ENCODE measurements at places on chromosomes 2 and 18.

DNA sequence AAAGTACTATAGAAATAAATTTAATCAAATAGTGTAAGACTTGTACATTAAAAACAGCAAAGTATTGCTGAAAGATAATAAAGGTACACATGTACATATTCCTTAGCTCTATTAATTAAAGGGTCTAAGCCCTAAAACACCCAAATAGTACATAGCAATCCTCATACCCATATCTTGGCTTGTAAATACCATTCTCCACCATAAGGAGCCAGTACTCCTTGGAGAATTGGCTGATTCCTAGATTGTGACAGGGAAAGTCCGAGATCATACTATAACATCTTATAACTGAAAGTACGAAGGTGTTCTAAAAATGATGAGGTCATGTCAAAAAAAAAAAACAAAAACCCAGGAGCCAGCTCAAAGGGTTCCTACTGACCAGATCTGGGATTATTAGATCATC, 614.6 kb downstream of the SUCLG1 start:
- no peak for DNase-seq

GRCh38 chr2:158038901-158039300, 62.8 kb upstream of the UPP2 start:
- DNase-seq, result no peak

DNA sequence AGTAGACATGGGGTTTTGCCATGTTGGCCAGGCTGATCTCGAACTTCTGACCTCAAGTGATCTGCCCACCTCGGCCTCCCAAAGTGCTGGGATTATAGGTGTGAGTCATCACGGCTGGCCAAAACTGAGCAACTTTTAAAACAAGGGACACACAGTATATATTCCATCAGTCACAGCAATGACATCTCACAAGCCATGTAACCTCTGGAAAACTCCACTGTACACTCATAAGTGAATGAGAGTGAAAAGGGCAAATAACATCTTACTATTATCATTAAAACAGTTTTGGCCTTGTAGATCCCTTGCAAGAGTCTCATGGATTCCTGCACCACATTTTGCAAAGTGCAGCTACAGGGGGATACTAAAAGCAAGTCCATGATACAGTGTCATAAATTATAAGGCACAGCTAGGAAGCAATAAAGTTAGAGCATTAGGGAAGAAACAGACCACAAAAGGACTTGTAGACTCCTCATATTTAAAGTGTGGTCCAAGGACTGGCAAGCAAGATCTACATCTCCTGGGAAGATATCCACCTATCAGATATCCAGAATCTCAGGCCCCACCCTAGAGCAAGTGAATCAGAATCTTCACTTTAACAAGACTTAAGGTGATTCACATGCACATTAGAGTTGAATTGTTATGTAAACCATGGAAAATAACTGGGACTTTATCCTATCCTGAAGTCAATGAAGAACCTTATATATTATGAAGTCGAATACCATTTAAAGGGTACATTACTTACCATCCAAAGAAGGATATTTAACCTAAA, 5.7 kb downstream of the SMC6 start:
- no peak for DNase-seq

DNA sequence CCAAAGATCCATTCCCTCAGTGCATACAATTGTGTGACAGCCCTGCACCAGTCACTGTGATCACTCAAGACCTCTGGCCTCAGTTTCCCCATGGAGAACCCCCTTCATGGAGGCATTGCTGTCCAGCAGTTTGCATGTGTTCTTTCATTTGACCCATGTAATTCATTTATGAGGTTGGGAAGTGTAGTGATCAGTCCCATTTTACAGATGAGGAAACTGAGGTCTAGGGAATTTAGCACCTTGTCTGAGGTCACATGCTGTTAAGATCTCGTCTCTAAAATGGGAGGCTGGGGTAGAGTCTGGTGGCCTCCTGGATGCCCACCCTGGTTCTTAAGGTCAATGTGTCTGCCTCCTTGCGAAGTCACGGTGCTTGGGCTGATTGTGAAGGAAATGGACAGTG, 19.1 kb downstream of the LDLRAD4 start:
- DNase-seq, result no peak

DNA sequence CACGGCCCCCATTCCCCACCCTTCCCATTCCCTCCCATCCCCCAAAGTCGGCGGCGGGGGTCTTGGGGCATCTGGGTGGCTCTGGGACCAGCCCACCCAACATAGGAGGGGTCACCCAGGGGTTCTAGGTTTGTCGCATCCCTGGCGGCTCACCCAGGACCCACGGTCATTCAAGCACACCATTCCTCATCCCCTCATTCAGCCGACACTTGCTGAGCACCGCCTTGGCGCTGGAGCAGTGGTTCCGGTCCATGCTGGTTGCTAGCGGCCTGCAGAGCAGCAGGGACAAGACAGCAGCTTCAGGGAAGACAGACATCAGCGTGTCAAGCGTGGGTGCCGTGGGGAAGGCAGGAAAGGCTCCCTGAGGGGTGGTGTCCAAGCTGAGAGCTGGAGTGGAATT, 50.5 kb upstream of the OTOS start:
- no peak for DNase-seq

GRCh38 chr18:49619801-49620200, 57.9 kb downstream of the LIPG start:
- DNase-seq, result no peak

GRCh38 chr2:42872721-42873120, 80.3 kb upstream of the HAAO start:
- no peak for DNase-seq

DNA sequence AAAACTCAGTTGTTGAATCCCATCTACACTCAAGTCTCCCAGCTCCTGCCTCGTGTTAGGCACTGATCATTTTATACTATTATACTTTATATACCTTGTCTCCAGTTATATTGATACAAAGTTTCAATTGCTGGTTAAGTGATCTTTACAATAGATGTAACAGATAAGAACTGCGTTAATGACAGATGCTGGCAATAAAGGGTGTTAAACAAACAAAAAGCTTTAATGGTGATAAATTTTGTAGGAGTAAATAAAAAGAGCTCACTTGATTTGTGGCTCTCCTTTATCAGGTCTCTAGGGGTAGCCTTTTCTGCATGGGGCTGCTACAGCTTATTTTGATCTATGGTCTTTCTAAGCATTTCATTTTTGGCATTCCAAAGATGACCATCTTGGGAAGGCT, 106.9 kb upstream of the GAREM1 start:
- no peak for DNase-seq

GRCh38 chr2:191979221-191979730, 132.4 kb upstream of the CAVIN2 start:
- no peak for DNase-seq

GRCh38 chr18:80033181-80034067, 810 bp upstream of the RBFA start:
- no peak for DNase-seq

DNA sequence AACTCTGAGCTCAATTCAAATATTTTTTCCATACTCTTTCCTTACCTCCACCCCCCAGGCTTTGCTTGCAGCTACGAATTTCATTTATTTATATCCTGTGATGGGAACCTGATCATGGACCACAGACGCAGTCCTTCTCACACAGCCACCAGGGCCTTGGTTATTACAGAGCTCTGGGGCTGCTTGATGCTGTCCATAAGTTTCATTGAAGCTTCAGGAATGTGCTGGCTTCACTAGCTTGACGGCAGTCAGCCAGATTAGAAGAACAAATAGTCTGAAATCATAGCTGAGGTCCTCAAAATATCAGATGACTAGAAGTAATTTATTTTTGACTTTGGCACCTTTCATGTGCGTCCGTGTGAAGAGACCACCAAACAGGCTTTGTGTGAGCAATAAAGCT, 104.9 kb downstream of the VWA3B start:
- no peak for DNase-seq

DNA sequence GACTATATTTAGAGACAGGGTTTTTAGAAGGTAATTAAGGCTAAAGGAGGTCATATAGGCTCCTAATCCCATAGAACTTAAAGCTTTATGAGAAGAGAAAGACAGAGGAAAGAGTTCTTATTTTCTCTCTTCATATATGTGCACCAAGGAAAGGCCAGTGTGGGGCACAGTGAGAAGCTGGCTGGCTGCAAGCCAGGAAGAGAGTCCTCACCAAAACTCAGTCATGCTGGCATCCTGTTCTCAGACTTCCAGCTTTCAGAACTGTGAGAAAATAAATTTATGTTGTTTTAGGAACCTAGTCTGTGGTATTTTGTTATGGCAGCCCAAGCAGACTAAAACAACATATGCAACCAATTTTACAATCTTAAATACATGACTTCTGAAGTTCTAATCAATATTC, 31.5 kb upstream of the ATIC start:
- DNase-seq, result no peak

GRCh38 chr2:107281637-107282036, 395.7 kb upstream of the ST6GAL2 start:
- DNase-seq, result no peak

DNA sequence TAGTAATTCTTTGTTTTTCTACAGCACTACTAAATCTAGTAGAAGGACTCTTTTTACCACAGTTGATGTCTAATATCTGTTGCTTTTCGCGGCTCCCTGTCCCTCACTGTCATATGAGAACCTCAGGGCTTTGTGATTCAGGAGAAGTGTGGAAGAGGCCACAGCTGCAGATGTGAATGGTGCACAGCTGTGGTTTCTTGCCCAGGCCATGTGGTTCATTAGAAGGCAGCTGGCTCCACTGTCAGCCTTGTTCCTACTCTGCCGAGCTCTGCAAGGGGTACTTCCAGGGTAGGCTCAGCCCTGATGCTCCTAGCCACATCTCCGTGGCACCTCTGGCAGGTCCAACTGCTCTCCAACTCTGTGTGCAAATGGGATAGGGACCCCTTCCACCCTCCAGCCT, 83.9 kb downstream of the APOB start:
- DNase-seq, result no peak

GRCh38 chr18:62631173-62631572, 84.2 kb upstream of the PHLPP1 start:
- DNase-seq, result no peak

- peak; percentile 15 for DNase-seq
Observed at GRCh38 chr2:64711252-64711800, 57.6 kb upstream of the SERTAD2 start.

GRCh38 chr2:151775057-151775740, 40.9 kb upstream of the NEB start:
- no peak for DNase-seq

- DNase-seq, result no peak
Observed at GRCh38 chr2:85770369-85770768, 16.6 kb downstream of the ATOH8 start.

DNA sequence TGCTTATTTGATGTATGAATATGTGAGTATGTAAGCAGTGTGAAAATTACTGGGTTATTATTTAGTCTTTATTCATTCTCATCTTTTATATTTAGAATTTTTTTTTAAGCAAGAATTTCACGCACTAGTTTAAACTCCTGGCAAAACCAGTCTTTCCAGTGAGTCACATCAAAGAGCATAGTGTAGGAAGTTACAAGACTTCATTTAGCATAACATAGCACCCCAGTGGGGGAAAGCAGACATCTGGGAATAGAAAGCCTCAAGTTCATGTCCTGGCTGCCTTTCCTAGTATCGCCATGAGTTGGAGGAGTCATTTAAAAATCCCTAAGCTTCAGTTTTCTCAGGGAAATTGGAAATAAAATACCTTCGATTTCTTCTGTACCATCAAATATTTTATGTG, 408.3 kb downstream of the NUP35 start:
- no peak for DNase-seq

GRCh38 chr2:120402508-120402907, 56.6 kb downstream of the INHBB start:
- DNase-seq, result no peak

DNA sequence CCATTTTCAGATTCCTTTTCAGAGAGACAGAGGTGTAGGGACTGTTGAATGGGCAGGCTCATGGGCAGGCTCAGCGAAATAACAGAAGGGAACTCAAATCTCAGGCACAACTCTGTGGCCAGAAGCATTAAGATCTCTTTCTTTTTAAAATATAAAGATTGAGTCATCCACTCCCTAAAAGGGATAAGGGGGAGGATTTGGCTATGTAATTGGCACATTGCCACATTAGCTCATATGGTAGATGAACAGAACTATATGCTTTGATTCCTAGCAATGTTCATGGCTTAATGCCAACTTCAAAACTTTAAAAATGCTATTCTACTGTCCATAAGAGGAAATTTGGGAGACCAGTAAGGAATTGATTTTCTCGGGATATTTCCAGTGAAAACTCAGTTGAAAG, 53.8 kb upstream of the SLC5A7 start:
- DNase-seq, result no peak

GRCh38 chr18:48667276-48668254, 128.7 kb downstream of the CTIF start:
- no peak for DNase-seq

- no peak for DNase-seq
Observed at GRCh38 chr2:167703441-167703840, 544.0 kb downstream of the STK39 start.

DNA sequence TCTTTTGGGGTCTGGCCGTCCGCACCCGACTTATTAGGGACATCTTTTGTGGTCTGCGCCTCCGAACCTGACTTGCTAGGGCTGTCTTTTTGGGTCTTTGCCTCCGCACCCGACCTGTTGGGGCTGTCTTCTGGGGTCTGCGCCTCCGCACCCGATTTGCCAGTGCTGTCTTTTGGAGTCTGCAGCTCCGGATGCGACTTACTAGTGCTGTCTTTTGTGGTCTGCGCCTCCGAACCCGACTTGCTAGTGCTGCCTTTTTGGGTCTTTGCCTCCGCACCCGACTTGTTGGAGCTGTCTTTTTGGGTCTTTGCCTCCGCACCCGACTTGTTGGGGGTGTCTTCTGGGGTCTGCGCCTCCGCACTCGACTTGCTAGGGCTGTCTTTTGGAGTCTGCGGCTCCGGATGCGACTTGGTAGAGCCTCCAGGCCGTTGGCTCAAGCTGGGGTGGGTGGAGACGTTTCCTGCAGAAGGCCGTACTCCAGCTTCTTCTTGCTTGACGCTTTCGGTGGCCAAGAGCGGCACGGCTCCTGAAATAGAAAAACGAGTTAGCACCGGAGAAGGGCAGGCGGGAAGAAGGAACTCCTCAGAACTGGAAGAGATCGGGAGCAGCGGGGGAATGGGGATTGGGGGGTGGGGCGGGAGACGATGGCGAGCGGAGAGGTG, 498 bp downstream of the TGOLN2 start:
- peak; percentile 32 for DNase-seq

- DNase-seq, result no peak
Observed at GRCh38 chr2:120538691-120539423, 192.9 kb downstream of the INHBB start.

GRCh38 chr2:233105930-233106329, 45.8 kb downstream of the INPP5D start:
- no peak for DNase-seq

DNA sequence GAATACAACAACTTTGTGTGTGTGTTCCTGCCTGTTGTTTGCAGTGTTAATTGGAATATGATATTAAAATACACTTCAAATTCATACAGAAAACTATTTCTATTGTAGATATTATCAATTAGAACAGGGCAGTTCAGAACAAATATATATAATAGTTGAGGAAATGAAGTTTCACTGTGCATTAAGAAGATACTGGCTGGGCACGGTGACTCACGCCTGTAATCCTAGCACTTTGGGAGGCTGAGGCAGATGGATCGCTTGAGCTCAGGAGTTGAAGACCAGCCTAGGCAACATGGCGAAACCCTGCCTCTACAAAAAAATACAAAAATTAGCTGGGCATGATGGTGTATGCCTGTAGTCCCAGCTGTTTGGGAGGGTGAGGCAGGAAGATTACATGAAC, 79.3 kb downstream of the ASAP2 start:
- no peak for DNase-seq
